ENCODE measurements at places on chromosomes 11 and 22.

DNA sequence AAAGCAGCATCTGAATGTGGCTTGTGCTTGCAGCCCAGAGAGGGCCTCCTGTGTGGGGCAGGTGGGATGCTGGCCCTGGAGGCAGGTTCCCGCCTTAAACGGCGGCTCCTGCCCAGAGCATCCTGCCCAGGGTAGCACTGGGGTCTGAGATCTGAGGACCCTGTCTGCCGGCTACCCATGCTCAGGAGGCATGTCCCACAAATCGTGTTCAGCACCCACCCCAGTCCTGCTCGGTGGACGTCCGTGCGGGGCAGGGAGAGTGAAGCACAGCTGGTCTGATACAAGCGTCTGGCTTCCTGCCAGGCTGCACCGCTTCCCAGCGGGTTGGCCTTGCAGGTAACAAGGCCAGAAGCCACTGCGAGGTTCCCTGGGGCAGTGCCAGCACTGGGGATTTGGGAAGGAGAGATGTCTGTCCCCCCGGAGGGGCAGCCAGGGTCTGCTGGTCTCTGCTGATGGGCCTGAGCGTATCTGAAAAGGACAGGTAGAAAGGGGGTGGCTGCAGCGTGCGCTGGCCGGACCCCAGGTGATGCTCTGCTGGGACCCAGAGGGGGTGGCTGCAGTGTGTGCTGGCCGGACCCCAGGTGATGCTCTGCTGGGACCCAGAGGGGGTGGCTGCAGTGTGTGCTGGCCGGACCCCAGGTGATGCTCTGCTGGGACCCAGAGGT, 3.6 kb downstream of the TRABD start:
- no peak for DNase-seq

DNA sequence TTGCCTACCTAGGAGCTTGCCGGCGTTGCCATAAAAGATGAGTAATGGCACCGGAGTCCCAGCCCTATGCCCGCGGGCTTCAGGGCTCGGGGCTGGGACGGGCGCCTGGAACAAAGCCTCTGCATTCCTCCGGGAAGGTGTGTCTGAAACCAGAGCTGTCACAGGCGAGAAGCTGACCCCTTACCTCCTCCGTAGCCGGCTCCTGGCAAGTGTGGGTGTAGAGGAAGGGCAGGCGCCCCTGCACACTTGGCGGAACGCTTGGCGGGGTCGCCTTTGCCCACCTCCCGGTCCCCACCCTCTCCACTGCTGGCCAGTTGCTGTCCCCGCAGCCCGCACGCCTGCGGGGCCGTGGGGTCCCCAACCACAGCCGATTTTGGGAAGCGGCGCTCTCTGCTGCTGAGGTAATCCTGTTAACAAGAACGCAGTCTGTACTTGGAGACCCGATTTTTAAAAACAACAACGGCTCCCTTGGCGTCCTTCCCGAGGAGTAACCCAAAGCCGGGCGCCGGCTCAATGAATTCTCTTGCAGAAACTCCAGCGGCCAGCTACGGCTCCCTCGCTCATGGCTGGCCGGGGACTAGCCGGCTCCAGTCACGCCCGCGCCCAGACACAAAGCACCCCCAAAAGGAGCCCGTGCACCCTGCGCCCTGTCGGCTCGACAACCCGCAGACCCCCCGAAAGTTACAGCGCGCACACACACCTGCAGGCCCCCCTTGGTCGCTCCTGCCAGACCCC, 89.2 kb downstream of the PLEKHA7 start:
- no peak for DNase-seq

GRCh38 chr11:2375341-2375853, 1.7 kb upstream of the CD81 start:
- no peak for DNase-seq

DNA sequence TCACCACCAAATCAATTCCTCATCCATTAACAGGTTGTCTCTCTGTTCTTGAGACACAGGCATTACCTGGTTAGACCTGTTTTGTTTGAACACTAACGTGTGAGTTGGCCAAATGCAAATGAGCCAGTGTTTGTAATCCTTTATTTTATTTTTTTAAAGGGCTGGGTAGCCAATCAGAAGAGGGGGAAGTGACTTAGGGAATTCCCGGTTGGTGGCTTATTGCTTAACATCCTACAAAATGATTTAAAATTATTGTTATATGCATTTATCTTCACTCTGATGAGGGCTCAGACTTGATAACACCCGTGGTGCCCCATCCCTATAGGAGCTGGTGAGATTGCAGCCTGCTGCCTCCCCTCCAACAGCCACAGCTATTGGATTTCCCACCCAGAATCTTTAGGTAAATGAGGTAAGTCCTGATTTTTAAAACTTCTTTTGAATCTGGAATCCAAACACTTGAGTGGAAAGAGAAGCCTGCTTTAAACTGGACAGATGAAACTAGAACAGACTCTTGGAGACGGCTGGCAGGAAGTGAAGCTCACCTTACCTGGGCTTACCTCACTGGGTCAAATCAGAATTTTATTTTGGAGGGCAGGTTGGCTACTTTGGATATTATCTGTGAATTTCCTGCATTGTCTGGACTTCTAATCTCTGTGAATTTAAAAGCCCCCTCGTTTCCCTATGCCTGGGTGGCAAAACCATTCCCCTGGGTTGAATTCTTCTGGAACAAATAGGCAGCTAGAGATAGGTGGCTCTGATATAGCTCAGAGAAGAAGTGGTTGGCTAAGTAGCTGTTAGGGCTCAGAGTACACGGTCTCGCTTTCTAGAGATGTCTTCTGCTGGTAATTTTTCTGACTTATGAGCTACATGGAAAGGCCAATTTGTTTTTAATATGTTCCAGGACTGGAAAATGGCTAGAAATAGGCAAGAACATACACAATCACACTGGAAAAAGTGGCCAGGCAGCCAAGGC, at the start of gene EHF:
TSS of gene EHF (plus strand) at position 274 of the 973 bp plus-strand sequence. CDS start 21,538 bp downstream, outside the sequence.
- DNase-seq: no peak

DNA sequence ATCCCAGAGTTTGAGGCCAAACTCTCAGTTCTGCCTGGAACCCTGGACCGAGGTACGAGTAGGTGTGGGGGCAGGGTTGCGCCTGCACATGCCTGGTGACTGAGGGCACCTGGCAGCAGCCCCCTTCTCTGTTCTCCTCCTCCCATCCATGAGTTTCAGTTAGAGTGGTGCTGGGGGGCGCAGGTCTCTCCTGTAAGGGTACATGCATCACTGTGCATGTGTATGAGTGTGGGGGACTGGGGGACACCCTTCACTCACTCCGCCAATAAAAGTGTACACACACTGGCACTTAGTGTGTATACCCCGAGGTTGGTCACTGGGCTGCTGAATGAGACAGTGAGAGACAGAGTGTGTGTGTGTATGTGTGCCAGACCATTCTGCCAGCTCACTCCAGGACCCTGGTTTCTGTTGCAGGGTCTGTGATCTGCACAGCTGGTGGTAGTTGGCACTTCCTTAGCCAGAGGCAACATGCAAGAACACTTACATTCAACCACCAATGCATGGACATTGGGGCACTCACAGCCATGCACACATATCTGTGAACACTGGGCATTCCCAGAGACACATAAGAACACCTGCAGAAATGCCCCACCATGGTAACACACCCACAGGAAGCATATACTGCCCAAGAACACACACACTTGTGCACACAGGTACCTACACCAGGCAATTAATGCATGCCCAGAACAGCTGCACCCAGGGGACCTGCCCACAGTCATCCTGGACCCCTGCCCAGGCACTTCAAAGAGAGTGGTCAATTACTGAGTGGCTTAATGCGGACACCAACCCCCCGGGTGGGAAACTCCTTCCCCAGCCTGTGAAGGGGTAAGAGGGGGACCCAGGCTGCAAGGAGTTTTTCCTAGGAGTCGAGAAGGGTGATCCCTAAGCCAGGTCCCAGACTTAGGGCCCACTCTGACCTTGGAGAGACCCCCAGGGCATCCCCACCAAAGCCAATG, 1.2 kb upstream of the NRXN2 start:
- no peak for DNase-seq

DNA sequence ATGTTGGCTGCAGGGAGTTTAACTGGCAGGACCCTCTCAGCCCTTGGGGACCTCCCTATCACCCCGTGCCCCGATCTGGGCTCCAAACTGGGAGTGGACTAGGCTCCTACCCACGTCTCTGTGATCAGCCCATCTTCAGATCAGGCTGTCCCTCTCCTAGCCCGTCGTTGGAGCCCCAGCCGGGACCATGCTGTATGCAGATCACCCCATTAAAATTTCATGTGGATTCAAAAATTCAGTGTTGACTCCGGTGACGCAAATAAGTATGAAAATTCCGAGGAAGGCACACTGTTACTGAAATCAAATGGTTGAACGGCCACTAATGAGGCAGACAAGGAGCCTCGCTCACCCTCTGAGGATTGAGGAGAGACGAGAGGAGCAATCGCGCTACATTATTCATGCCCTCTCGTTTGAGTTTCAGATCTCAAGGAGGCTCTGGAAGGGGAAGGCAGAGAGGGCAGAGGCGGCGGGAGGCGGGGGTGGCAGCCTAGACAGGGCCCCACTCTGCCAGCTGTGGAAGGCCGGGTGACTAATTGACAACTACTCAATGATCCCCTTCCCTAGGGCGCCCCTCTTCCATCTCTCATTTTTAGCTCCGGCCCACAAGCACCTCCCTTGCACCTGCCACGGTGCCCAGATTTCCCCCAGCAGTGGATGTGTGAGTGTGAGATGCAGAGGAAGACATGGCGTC, 255.4 kb downstream of the MIAT start:
- no peak for DNase-seq

DNA sequence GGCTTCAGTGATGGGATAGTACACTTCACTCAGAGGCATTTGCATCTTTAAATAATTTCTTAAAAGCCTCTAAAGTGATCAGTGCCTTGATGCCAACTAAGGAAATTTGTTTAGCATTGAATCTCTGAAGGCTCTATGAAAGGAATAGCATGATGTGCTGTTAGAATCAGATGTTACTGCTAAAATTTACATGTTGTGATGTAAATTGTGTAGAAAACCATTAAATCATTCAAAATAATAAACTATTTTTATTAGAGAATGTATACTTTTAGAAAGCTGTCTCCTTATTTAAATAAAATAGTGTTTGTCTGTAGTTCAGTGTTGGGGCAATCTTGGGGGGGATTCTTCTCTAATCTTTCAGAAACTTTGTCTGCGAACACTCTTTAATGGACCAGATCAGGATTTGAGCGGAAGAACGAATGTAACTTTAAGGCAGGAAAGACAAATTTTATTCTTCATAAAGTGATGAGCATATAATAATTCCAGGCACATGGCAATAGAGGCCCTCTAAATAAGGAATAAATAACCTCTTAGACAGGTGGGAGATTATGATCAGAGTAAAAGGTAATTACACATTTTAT, 4.6 kb downstream of the MALAT1 start:
- DNase-seq: no peak

GRCh38 chr22:22942511-22943329, 55.1 kb downstream of the IGLL5 start:
- DNase-seq: peak; percentile 55

- no peak for DNase-seq
These were observed 32.7 kb downstream of the VSTM5 start for GRCh38 chr11:93817426-93818348.

DNA sequence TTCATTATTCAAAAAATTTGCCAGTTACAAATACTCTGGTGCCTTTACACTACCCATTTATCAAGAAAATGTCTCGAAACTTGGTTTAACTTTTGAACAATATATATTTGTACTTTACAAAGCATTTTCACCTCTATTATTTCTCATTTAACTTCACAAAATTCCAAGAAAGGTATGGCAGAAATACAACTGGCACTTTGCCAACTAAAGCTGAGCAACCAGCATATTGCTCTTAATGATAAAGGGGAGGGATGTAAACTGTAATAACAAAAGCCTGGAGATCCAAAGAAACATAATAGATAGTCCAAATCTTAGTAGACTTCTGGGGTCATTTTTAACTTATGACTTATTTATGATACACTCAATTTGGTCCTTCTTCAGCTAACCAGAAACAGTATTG, 7.7 kb downstream of the PITPNB start:
- no peak for DNase-seq

DNA sequence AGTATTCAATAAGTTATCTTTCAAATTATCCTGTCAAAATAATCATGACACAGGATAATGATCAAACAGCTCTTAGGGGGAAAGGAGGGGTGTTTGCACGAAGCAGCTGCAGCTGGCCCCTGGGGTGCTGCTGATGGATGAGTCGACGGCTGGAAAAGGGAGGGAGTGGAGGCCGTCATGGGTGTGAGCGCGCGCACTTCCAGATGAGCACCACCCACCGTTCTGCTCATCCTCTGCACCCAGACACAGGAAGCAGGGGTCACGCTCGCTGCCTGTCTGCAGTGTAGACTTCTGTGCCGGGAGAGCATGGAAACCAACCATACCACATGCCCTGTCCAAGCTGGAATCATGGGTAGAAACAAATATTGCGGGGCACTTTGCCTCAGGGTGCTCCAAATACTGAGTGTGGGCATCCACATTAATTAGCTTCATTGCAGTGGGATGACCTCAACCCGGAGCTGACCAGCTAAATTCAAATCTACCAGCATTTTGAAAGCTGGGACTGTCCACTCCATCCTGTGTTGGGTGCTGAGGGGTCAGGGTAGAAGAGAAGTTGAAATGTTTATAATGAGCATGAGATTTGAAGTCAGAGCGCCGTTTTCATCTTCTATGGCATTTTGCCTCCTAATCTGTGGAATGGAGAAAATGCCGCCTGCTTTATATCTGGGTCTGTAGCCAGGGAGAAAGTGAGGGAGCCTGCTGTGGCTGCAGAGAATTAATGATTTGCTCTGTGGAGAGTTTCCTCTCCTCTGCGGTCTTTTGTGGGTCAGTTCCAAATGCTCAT, 802.4 kb downstream of the TBC1D22A start:
- no peak for DNase-seq

- DNase-seq: no peak
These were observed 24.4 kb upstream of the HSPA8 start for GRCh38 chr11:123086305-123086704.

DNA sequence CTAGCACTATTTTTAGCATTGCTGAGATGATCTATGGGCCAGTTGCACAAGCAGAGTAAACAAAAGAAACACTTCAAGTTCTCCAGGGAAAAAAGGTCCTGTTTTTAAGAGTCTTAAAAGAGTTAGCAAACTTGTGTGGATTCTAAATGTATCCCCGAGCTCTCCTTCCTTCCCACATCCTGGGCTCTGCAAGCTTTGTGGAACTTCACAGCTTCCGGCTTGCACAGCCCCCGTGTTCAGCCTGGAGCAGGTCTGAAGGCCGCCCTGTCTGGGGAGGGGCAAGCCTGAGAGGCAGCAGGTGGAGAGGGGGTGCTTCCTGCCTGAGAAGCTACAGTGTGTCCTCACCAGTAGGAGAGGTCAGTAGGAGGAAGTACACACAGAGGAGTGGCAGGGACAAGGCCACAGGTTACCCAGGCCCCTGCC, 35.1 kb upstream of the SUSD2 start:
- no peak for DNase-seq

GRCh38 chr11:492427-493226, 14.4 kb downstream of the RNH1 start:
- DNase-seq: no peak

DNA sequence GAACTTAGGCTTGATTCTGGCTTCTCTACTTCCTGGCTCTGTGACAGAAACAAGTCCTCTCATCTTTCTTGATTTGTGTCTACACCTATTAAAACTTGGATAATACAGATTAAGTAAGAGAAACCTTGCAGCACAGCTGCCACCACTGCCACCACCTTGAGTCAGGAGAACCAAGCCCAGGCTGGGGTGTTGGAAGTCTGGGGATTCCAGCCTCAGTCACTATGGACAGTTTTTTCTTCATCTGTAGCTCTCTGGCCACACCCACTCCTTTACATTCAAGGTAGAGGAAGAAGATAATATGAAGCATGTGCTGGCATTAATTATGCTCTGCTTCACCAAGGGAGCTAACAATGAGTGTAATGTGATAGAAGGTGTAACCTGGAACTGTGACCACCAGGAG, 75.7 kb downstream of the RELT start:
- DNase-seq: no peak

GRCh38 chr11:73318501-73319011, 10.5 kb downstream of the ARHGEF17 start:
- DNase-seq: no peak

GRCh38 chr11:47130543-47130942, 46.1 kb downstream of the ARFGAP2 start:
- no peak for DNase-seq
